Endothelial cell (in vitro differentiated cells): ENCODE measurements at places on chromosomes 16 and 17. TPM values are rescaled to one million over a fixed set of nuclear protein-coding genes. Genes with fewer than 3 reads are reported as not detected.

Gene TEX14
- total RNA-seq: 0.21 TPM

Gene CBFB
- total RNA-seq: 65.8 TPM

- no peaks in the 10 kb centered on the region for H3K36me3 ChIP-seq
- H3K27me3 ChIP-seq: peaks cover 2% of the 10 kb centered on the region
- H3K4me1 ChIP-seq: peaks cover 9% of the 10 kb centered on the region
- no peak overlapping the region for H3K4me3 ChIP-seq
- no peak overlapping the region for H3K27ac ChIP-seq
- DNase-seq: no peak
Observed at GRCh38 chr17:57419940-57420550, 163.7 kb downstream of the MSI2 start.

GRCh38 chr17:75459590-75460267 is 3.3 kb downstream of the TMEM94 start:
- no peak for DNase-seq
- no peak overlapping the region for H3K4me3 ChIP-seq
- H3K27me3 ChIP-seq: no peaks in the 10 kb centered on the region
- H3K27ac ChIP-seq: no peak overlapping the region
- no peaks in the 10 kb centered on the region for H3K36me3 ChIP-seq

DNA sequence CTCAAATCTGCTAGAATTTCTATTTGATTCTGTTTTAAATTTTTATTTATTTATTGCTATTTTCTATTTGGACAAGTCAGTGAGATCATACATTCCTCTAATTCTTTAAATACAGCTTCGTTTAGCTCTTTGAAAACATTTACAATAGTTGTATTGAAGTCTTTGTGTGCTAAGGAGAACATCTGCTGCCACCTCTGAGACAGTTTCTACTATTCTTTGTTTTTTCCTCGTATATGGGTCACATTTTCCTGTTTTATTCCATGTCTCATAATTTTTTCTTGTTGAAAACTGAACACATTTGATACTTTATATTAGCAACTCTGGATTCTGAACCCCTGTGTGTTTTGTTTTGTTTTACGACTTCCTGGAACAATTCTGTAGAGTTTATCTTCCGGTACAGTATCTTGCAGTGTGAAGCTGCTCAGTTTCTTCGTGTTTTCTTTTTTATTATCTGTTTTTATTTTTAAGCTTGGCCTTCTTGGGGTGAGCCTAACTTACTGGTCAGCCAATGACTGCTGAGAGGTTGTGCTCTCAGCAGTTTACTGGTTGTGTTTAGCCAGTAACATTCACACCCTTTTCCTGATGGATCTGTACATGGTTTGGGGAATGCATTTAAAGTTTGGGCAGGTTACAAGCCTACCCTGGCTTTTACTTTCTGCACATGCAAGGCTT is 99.0 kb downstream of the CA4 start:
- H3K4me1 ChIP-seq: no peaks in the 10 kb centered on the region
- H3K4me3 ChIP-seq: no peak overlapping the region
- DNase-seq: no peak
- peaks cover 22% of the 10 kb centered on the region for H3K36me3 ChIP-seq

DNA sequence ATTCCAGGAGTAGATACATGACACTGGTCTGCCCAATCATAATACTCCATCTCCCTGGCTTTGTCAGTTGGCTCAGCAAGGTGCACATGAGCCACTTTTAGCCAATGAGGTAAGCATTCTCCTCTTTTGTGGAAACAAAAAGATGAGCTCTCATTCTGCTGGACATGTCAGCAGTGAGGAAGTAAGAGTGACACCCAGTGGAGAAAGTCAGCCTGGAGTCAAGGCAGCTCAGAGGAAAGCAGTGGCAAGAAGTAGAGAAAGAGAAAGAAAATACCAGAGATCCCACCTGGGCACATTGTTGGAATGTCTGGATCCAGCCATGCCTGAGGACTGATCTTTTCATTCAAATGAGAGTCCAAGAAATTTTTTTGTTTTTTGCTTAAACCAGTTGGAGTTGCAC is 496.9 kb upstream of the C16orf82 start:
- peaks cover 2% of the 10 kb centered on the region for H3K27me3 ChIP-seq
- no peaks in the 10 kb centered on the region for H3K4me1 ChIP-seq
- no peak overlapping the region for H3K27ac ChIP-seq
- H3K4me3 ChIP-seq: no peak overlapping the region
- no peaks in the 10 kb centered on the region for H3K36me3 ChIP-seq

GRCh38 chr16:11135464-11135973 is 120.5 kb downstream of the SOCS1 start:
- no peak for DNase-seq
- peaks cover 13% of the 10 kb centered on the region for H3K27me3 ChIP-seq
- no peak overlapping the region for H3K4me3 ChIP-seq
- H3K27ac ChIP-seq: no peak overlapping the region
- peaks cover 28% of the 10 kb centered on the region for H3K36me3 ChIP-seq

- peaks cover 7% of the 10 kb centered on the region for H3K36me3 ChIP-seq
- H3K27ac ChIP-seq: peak overlapping the region; percentile 64
- peaks cover 18% of the 10 kb centered on the region for H3K4me1 ChIP-seq
- peaks cover 9% of the 10 kb centered on the region for H3K27me3 ChIP-seq
Observed at GRCh38 chr17:81295676-81296381, 722 bp upstream of the SLC38A10 start.

GRCh38 chr16:21167360-21167759 is 8.9 kb downstream of the LDAF1 start:
- H3K36me3 ChIP-seq: peaks cover 15% of the 10 kb centered on the region
- no peak for DNase-seq
- H3K4me1 ChIP-seq: no peaks in the 10 kb centered on the region
- H3K27me3 ChIP-seq: no peaks in the 10 kb centered on the region
- H3K27ac ChIP-seq: no peak overlapping the region

DNA sequence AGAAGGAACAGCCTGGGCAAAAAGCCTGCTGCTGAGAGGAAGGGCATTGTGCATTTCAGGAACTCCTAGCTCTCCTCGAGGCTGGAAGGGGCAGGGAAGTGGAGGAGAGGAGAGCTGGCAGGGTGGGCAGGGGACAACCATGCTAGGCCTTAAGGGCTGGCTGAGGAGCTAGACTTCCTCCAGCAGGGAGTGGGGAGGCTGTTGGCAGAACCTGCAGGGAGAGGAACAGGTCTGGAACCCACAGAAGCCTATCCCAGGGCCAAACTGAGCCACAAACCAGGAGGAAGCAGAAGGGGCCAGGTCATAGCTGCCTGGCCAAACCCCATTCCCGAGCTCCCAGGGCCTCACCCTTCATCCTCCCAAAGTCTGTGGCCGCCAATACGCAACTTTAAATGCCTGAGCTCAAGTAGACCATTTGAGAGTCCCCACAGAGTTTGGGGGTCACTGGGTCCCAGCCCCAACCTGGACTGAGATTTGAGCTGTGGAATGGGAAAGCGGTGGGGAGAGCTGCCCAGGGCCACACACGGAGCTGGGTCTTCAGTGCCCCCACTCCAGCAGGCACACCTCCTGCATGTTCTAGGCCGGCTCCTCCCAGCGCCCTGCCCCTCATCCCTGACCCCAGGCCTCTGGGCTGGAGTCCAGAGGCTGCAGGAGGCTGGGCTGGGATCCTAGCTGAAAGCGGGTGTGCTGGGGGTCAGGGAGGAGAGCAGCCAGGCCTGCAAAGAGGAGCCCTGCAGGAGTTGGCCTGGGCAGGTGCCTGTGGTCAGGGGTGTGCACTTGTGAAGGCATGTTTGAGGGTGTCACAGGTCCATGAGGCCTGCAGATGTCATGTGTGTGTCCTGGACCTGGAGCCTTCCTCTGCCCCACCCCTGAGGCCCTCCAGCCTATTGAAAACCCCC is 4.5 kb downstream of the CDH5 start:
- peaks cover 46% of the 10 kb centered on the region for H3K36me3 ChIP-seq
- H3K4me3 ChIP-seq: peak overlapping the region; percentile 96
- H3K27ac ChIP-seq: peak overlapping the region; percentile 84
- peaks cover 64% of the 10 kb centered on the region for H3K4me1 ChIP-seq

DNA sequence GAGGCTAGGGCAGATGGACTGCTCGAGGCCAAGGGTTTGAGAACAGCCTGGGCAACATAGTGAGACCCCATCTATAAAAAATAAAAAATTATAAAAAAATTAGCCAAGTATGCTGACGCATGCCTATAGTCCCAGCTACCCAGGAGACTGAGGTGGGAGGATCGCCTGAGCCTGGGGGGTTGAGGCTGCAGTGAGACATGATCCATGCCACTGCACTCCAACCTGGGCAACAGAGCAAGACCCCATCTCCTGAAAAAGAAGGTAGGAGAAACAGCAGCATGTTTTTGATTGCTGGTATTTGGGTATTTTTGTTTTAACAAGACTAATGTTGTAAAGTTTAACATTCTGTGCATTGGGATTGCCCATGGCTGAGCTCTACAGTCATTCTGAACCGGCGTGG is 8.9 kb upstream of the DDX19A start:
- H3K36me3 ChIP-seq: peaks cover 21% of the 10 kb centered on the region
- no peak overlapping the region for H3K4me3 ChIP-seq
- H3K27me3 ChIP-seq: no peaks in the 10 kb centered on the region
- DNase-seq: no peak
